ENCODE measurements at places on chromosomes 2 and 18. TPM values are rescaled to one million over a fixed set of nuclear protein-coding genes. Genes with fewer than 3 reads are reported as not detected.
A peak's percentile ranks its signal among the peaks of the same experiment; 100 is the strongest.

The ADI1 gene
- 26.4 TPM for total RNA-seq

The RASGRP3 gene
- total RNA-seq, result 14.2 TPM

The CD8B gene
- 23.7 TPM for total RNA-seq

The NEU4 gene
- 13.9 TPM for total RNA-seq

The RESP18 gene
- total RNA-seq, result not detected

The AMER3 gene
- total RNA-seq, result not detected

- peaks cover 29% of the 10 kb centered on the region for H3K4me1 ChIP-seq
- no peaks in the 10 kb centered on the region for H3K27me3 ChIP-seq
- peak overlapping the region; percentile 49 for H3K4me3 ChIP-seq
- peak overlapping the region; percentile 54 for H3K27ac ChIP-seq
- DNase-seq, result no peak
These were observed 60.3 kb upstream of the RPL31 start for GRCh38 chr2:100941646-100942240.

DNA sequence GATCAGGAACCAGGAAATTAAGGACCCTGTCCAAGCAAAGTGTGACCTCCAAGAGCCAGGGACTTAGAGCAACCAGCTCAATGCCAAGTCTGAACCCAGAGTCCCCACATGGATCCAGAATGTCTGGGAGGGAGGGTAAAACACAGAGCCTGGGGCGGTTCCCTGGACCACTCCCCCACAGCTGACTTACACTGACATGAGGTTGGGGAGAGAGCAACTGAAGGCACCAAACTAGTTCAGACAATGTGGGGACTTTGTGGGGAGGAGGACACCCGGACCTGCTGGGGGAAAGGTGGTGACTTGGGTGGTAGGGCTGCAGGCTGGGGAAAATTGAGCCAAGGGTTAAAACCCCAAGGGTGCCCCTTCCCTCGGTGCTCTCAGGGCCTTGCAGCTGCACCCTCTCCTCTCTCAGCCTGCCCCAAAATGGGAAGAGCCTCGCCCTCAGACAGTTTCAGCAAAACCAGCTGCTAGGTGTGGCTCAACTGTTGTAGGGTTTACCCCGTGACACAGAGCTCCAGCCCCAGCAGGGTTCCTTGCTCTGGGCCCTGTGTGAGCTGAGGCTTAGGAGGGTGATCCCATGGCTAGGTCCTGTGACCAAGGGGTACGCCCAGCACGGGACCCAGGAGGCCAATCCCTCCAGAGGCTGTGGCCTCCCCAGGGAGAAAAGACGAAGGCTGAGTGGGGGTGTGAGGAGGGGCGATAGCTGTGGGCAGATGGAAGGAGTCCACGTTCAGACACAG is 28.6 kb downstream of the MARCO start:
- no peak overlapping the region for H3K4me3 ChIP-seq
- no peaks in the 10 kb centered on the region for H3K27me3 ChIP-seq
- H3K36me3 ChIP-seq, result no peaks in the 10 kb centered on the region
- DNase-seq, result no peak
- no peaks in the 10 kb centered on the region for H3K4me1 ChIP-seq
- no peak overlapping the region for H3K27ac ChIP-seq

GRCh38 chr2:44186810-44187209 is 18.1 kb downstream of the PPM1B start:
- peaks cover 31% of the 10 kb centered on the region for H3K4me1 ChIP-seq
- no peak overlapping the region for H3K27ac ChIP-seq
- H3K4me3 ChIP-seq, result no peak overlapping the region
- H3K36me3 ChIP-seq, result no peaks in the 10 kb centered on the region
- no peaks in the 10 kb centered on the region for H3K27me3 ChIP-seq

- DNase-seq, result no peak
- no peak overlapping the region for H3K27ac ChIP-seq
- H3K4me1 ChIP-seq, result no peaks in the 10 kb centered on the region
- no peaks in the 10 kb centered on the region for H3K27me3 ChIP-seq
- no peak overlapping the region for H3K4me3 ChIP-seq
These were observed 437.9 kb downstream of the TXNL1 start for GRCh38 chr18:56200381-56200911.

- H3K27ac ChIP-seq, result no peak overlapping the region
- H3K27me3 ChIP-seq, result no peaks in the 10 kb centered on the region
These were observed 108.9 kb upstream of the CDC42EP3 start for GRCh38 chr2:37780387-37780676.

GRCh38 chr2:221551864-221552263 is 20.2 kb downstream of the EPHA4 start:
- H3K4me3 ChIP-seq, result no peak overlapping the region
- H3K4me1 ChIP-seq, result peaks cover 9% of the 10 kb centered on the region
- no peak for DNase-seq

DNA sequence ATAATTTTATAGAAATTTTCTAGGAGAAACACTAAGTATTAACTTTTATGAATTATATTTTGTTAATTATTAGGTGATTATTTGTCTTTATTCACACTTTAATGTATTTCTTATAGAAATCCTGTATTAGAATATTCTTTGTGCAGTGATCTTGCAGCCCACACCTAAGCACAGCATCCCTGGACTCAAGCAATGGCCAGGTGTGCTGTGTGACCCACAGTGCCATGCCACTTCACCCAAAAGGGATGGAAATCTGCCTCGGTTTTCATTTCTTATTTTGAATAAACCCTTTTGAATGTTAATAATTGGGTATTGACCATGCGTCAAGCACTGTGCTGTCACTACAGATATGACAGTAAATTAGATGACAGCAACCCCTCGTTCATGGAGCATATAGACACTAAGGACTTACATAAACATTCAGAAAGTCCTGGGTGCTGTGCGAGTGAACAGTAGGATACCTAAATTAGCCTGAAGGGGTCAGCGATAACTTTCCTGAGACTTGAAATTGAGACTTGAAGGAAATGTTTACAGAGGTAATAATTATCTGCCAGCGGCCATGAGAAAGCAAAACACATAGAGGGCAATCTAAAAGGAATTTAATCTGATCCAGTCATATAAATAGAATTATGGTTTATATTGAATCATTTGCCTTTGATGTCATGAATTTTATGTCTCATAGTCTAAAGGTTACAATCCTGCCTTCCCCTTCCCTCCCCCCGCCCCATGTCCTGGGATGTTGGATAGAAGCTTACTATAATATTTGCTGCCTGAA is 52.7 kb upstream of the CALCRL start:
- no peak for DNase-seq
- peaks cover 2% of the 10 kb centered on the region for H3K27me3 ChIP-seq
- no peaks in the 10 kb centered on the region for H3K36me3 ChIP-seq
- no peak overlapping the region for H3K27ac ChIP-seq

- no peak overlapping the region for H3K4me3 ChIP-seq
- no peaks in the 10 kb centered on the region for H3K36me3 ChIP-seq
- H3K27me3 ChIP-seq, result no peaks in the 10 kb centered on the region
These were observed 27.7 kb upstream of the IER3IP1 start for GRCh38 chr18:47203626-47204464.

DNA sequence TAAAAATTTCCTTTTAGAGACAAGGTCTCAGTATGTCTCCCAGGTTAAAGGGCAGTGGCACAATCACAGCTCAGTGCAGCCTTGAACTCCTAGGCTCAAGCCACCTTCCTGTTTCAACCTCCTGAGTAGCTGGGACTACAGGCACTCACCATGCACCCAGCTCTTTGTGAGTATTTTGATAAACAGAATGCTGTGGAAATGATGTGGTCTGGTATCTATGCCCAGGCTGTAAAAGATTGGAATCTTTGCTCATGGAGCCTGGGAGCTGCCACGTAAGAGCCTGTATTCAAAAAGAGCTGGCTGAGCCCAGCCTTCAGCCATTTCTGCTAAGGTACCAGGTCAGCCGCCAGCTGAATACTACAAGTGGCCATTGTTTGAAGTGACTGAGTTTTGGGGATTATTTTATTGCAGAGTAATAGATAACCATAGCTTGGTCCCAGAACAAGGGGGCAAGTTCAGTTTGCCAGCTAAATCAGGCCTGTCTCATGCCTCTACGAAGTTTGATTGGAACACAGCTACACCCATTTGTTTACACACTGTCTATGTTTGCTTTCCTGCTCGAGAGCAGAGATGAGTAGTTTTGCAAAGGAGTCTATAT is 21.3 kb upstream of the ARL5A start:
- H3K27ac ChIP-seq, result no peak overlapping the region
- H3K36me3 ChIP-seq, result no peaks in the 10 kb centered on the region
- no peaks in the 10 kb centered on the region for H3K27me3 ChIP-seq

- no peak for DNase-seq
- H3K36me3 ChIP-seq, result no peaks in the 10 kb centered on the region
- peaks cover 7% of the 10 kb centered on the region for H3K4me1 ChIP-seq
- no peak overlapping the region for H3K27ac ChIP-seq
These were observed 88.6 kb upstream of the ID2 start for GRCh38 chr2:8593243-8593642.

DNA sequence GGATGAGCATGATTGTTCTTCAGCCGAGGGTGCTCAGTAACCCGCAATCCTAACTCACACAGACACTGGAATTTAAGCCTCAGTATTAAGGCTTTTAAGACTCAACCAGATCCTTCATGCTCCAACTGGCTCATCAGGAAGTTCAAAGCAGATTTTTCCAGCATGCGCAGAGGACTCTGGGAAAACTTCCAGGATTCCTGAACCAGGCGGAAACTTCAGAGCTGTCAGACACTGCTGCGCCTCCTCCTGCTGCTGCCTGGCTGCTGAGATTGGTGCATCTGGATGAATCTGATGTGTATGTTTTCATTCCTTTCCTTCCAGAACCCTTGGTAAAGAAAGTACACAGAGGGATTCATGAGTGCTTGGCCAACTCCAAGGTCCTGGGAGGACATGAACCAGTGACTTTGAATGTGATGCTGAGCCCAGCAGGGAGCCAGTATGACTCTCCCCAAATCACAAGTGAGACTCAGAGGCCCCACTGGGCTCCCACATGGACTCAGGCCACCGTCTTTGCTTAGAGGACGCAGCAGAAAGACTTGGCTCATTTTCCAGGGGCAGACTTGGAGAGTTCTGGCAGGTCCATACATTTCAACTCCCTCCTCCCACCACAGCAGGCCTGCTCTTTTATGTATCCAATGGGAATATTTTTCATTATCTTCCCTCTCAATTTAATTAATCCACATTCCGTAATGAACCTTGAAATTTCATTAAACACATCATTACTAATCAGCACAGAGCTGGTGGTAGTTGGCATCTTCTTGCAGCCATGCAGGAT is 143.5 kb upstream of the HDAC4 start:
- no peaks in the 10 kb centered on the region for H3K27me3 ChIP-seq
- DNase-seq, result no peak
- H3K27ac ChIP-seq, result no peak overlapping the region

DNA sequence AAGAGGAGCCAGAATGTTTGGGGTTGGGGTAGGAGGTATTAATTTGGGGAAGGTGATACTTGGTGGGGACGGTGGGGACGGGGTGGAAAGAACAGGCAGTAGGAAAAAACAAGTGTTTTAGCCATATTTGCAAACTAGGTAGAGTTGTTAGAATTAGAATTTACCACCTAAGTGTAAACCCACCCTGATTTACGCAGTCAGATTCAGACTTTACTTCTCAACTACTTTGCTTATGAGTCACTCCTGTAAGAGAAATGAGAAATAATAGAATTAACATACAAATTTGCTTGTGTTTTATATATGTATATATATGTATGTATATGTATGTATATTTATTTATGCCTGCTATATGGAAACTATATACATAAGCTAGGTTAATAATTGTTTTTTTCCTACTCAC is 1168.2 kb upstream of the ZEB2 start:
- no peaks in the 10 kb centered on the region for H3K36me3 ChIP-seq
- no peak overlapping the region for H3K27ac ChIP-seq
- no peaks in the 10 kb centered on the region for H3K27me3 ChIP-seq
- H3K4me3 ChIP-seq, result no peak overlapping the region
- DNase-seq, result no peak
- H3K4me1 ChIP-seq, result no peaks in the 10 kb centered on the region

DNA sequence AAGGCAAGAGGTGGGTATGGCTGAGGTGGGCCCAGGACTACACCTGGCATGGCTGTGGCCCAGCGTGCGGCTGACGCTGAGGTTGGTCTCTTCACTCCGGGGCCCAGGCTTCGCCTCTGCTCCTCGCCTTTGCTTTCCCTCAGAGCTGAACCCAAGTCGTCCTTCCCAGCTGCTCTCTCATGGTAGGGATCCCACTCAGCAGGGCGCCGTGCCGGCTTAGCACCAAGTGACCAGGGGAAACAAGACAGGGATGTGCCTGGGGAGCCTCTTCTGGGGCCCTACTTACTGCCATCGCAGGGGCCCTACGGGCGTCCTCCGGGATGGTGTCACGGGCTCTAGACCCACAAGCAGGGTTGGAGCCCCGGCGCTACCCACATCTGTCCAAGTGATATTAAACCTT is 138.1 kb upstream of the ALKAL2 start:
- no peaks in the 10 kb centered on the region for H3K27me3 ChIP-seq
- no peaks in the 10 kb centered on the region for H3K36me3 ChIP-seq
- no peak for DNase-seq
- H3K4me1 ChIP-seq, result peaks cover 17% of the 10 kb centered on the region

GRCh38 chr18:79814373-79814772 is 16.6 kb downstream of the KCNG2 start:
- H3K4me1 ChIP-seq, result no peaks in the 10 kb centered on the region
- no peak overlapping the region for H3K4me3 ChIP-seq
- no peaks in the 10 kb centered on the region for H3K27me3 ChIP-seq
- H3K27ac ChIP-seq, result no peak overlapping the region
- no peaks in the 10 kb centered on the region for H3K36me3 ChIP-seq
